ENCODE measurements at places on chromosomes 16 and 17.

- H3K4me1 ChIP-seq, result no peaks in the 10 kb centered on the region
- H3K36me3 ChIP-seq, result no peaks in the 10 kb centered on the region
- no peak overlapping the region for H3K27ac ChIP-seq
- no peaks in the 10 kb centered on the region for H3K27me3 ChIP-seq
- no peak for DNase-seq
Observed at GRCh38 chr16:27894386-27894785, 169.1 kb downstream of the GSG1L start.

GRCh38 chr16:17839907-17840306 is 369.1 kb upstream of the XYLT1 start:
- H3K36me3 ChIP-seq, result no peaks in the 10 kb centered on the region
- no peak overlapping the region for H3K27ac ChIP-seq
- H3K4me3 ChIP-seq, result no peak overlapping the region
- no peaks in the 10 kb centered on the region for H3K4me1 ChIP-seq
- H3K27me3 ChIP-seq, result no peaks in the 10 kb centered on the region

DNA sequence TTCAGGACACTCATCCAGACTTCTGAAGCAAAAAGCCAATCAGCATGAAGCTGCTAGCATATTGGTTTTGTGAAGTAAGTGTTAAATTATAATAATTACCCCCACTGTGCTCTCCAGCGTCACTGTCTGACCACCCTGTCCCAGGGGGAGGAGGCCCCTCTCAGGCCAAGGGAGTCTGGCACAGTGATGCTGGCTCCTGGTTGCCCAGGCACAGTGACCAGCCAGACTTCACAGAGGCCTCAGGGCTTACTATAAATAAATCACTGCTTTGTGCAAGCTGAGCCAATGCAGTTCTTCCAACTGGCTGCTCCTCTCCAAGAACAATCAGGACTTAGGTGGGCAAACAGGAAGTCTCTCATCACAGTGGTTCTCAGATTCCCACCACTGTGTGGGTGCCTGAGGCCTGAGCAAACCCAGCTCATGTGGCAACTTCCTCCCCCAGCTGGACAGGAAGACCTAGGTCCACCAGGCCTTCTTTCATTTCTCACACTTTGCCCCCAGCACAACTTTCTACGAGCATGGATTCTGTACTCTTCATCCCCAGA is 1.7 kb upstream of the DBNDD1 start:
- DNase-seq, result no peak
- H3K4me1 ChIP-seq, result peaks cover 38% of the 10 kb centered on the region
- H3K27ac ChIP-seq, result no peak overlapping the region
- no peak overlapping the region for H3K4me3 ChIP-seq
- H3K27me3 ChIP-seq, result peaks cover 14% of the 10 kb centered on the region
- no peaks in the 10 kb centered on the region for H3K36me3 ChIP-seq

DNA sequence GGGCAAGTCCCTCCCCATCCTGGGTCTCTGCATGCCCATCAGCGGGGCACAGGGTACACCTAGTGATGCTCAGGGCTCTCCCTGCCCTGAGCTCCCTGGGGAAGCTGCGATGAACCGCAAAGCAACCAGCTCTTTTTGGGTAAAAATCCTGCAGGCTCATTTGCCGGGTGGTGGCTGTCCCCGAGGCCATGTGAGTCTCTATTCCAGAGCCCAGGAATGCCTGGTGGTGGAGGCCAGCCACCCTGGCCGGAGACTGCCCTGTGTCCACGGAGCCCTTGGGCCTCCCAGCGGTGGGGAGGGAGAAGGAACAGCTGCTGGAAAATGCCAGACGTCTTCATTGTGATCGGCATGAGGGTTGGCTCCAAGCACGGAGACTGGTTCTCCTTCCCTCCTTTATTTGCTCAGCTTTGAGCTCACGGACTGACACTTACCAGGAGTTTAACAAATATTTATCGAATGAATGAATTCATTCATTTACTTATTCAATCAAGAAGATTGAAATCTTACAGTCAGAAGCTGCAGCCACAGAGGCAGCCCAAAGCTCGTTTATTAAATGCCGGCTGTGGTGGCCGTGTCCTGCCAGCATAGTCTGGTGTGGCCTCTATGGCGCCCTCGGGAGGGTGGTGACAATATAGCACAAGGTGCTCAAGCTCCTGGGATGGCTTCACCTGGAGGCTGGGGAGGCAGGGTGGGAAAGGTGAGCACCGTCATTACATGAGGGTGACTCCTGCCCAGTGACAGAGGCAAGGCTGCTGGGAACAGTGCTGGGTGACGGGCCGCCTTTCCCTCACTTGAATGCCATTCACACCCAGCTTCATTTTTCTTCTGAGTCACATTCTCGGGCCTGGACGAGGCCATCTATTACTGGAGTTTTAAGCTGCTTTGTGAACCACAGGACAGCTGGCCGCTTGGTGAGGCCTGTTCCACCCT is 31.1 kb upstream of the JPH3 start:
- H3K27ac ChIP-seq, result no peak overlapping the region
- no peaks in the 10 kb centered on the region for H3K4me1 ChIP-seq
- H3K36me3 ChIP-seq, result no peaks in the 10 kb centered on the region
- H3K4me3 ChIP-seq, result no peak overlapping the region
- no peak for DNase-seq

DNA sequence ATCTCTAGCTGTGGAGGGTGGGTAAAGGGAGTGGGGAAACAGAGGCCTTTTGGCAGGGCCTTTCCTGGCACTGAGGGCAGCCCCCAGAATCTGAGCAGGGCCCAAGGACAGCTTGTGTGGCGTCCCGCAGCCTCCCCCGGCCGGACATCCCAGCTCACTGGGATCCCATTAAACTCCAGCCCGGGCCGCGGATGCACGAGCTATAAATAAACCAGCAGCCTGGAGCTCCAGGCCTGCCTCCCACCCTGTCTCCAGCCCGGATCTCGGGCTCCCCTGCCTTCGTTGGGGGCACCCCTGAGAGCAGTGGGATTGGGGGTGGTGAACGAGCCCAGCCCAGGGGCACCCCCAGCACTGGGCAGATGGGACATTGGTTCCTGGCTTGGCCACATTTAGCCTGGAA is 13.8 kb upstream of the AATK start:
- H3K27ac ChIP-seq, result no peak overlapping the region
- H3K36me3 ChIP-seq, result no peaks in the 10 kb centered on the region
- no peaks in the 10 kb centered on the region for H3K27me3 ChIP-seq
- H3K4me1 ChIP-seq, result no peaks in the 10 kb centered on the region

DNA sequence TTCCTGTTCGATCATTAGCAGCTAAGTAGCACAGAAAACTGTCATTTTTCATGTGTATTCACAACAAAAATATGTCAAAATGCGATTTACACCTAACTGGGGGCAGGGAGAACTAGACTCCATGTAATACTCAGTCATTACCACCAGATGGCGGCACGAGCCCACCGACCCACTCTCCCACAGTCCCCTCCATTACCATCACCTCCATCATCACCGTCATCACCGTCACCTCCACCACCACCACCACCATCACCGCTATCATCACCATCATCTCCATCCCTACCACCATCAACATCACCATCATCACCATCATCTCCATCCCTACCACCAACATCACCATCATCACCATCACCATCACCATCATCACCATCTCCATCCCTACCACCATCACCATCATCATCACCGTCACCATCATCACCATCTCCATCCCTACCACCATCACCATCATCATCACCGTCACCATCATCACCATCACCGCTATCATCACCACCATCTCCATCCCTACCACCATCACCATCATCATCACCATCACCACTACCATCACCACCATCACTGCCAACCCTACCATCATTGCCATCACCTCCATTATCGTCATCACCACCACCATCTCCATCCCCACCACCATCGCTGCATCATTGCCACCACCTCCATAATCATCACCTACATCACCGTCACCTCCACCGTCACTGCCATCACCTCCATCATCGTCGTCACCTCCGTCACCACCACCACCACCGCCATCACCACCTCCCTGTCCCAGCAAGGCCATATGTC is 14.4 kb downstream of the NDUFAF8 start:
- peaks cover 44% of the 10 kb centered on the region for H3K36me3 ChIP-seq
- peaks cover 21% of the 10 kb centered on the region for H3K4me1 ChIP-seq

DNA sequence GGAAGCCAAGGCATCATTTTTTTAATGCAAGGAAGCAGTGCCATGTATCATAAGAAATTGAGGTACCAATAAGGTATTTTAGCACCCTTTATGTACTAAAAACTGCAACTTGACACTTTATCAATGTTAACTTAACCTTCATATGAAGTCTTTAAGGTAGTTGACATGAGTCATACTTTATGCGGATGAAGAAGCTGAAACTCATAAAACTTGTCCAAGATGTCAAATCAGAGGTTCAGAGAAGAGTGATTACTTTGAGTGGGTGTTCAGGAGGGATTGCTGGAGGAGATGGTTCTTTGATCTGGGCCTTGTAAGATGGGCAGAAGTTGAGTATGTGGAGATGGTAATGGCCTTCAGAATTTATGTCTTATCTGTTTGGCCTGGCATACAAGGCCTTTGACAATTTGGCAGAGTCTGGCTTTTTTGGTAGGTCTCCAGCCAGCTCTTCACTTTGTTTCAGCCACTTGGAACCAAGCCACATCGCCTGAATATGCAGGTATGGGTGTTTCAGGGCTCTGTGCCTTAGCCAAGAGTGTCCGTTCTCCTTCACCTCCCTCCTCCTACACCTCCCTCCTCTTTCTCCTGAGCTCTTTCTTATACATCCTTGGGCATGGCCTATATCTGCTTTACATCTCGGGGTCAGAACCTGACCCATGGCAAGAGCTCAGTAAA is 23.7 kb downstream of the YPEL2 start:
- no peaks in the 10 kb centered on the region for H3K27me3 ChIP-seq
- no peak for DNase-seq
- H3K4me1 ChIP-seq, result peaks cover 5% of the 10 kb centered on the region

DNA sequence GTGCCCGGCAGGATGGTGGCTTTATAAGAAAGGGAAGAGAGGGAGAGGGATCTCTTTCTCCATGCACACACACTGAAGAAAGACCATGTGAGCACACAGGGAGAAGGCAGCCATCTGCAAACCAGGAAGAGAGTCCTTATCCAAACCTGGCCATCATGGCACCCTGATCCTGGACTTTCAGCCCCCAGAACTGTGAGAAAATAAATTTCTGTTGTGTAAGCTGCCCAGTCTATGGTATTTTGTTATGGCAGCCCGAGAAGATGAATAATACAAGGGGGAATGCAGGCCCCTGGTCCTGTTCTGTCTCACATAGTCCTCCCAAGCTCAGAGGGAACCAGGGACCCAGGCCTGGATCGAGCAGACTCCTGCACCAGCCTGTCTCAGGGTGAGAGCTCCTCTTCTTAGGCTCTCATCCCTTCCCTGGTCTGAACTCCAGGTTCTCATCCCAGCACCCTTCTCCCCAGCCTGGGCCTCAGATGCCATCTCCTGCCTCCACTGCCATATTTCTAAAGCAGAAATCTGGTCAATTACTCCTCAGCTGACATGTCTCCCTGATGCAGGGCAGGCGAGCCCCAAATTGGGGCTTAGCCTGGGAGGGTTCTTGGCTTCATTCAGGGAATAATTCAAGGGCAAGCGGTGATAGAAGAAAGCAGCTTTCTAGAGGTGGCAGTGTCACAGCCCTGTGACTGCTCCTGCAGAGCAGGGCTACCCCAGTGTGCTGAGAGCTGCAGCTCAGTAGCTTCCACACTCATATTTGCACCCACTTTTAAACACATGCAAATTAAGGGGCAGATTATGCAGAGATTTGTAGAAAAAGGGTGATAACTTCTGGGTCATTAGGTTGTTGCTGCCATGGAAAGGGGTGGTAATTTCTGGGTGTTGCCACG is 28.8 kb downstream of the IGFBP4 start:
- H3K27ac ChIP-seq, result no peak overlapping the region
- H3K27me3 ChIP-seq, result no peaks in the 10 kb centered on the region
- H3K4me1 ChIP-seq, result peaks cover 13% of the 10 kb centered on the region

- H3K36me3 ChIP-seq, result no peaks in the 10 kb centered on the region
- H3K27ac ChIP-seq, result no peak overlapping the region
- no peak overlapping the region for H3K4me3 ChIP-seq
- no peaks in the 10 kb centered on the region for H3K4me1 ChIP-seq
Observed at GRCh38 chr17:73324160-73324475, 12.3 kb upstream of the CDC42EP4 start.

- peak; percentile 51 for DNase-seq
- H3K4me1 ChIP-seq, result peaks cover 34% of the 10 kb centered on the region
- H3K27me3 ChIP-seq, result peaks cover 8% of the 10 kb centered on the region
- H3K4me3 ChIP-seq, result no peak overlapping the region
Observed at GRCh38 chr16:1338119-1338730, 4.8 kb downstream of the BAIAP3 start.

GRCh38 chr17:78558181-78558850 is 18.9 kb downstream of the DNAH17 start:
- H3K4me1 ChIP-seq, result no peaks in the 10 kb centered on the region
- no peak overlapping the region for H3K4me3 ChIP-seq
- no peaks in the 10 kb centered on the region for H3K36me3 ChIP-seq
- no peak for DNase-seq
- H3K27ac ChIP-seq, result no peak overlapping the region
- no peaks in the 10 kb centered on the region for H3K27me3 ChIP-seq

GRCh38 chr16:68300734-68301459 is 9.8 kb downstream of the SLC7A6OS start:
- H3K36me3 ChIP-seq, result peaks cover 87% of the 10 kb centered on the region
- no peaks in the 10 kb centered on the region for H3K4me1 ChIP-seq
- no peak overlapping the region for H3K27ac ChIP-seq
- H3K27me3 ChIP-seq, result no peaks in the 10 kb centered on the region
- no peak overlapping the region for H3K4me3 ChIP-seq

DNA sequence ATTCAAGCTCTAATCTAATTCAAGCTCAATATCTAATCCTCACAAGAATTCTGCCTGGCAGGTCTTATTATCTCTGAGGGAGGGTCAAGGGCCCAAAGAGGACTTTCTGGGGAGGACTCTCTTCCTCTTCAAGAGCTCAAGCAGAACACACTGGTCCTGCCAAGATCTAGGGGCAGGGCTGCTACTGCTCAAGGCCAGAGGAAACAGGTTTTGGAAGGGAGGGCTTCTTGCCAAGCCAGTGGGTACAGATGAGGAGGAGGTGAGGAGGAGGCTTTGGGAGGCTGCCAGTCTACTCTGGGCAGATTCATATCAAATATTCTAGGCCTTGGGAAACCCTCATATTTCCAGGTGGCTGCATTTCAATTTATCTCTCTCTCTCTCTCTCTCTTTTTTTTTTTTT is 51.8 kb upstream of the IL34 start:
- H3K36me3 ChIP-seq, result no peaks in the 10 kb centered on the region
- H3K4me3 ChIP-seq, result no peak overlapping the region
- DNase-seq, result no peak
- no peaks in the 10 kb centered on the region for H3K27me3 ChIP-seq

- no peak for DNase-seq
- H3K36me3 ChIP-seq, result peaks cover 67% of the 10 kb centered on the region
- H3K27me3 ChIP-seq, result no peaks in the 10 kb centered on the region
- H3K27ac ChIP-seq, result no peak overlapping the region
Observed at GRCh38 chr17:58498177-58498828, 10.1 kb upstream of the HSF5 start.

- no peaks in the 10 kb centered on the region for H3K27me3 ChIP-seq
- H3K27ac ChIP-seq, result no peak overlapping the region
- no peak for DNase-seq
- no peaks in the 10 kb centered on the region for H3K4me1 ChIP-seq
- peaks cover 93% of the 10 kb centered on the region for H3K36me3 ChIP-seq
Observed at GRCh38 chr16:85667261-85667660, 21.5 kb downstream of the GINS2 start.
